Parietal lobe (tissue), 2 donors: ENCODE measurements at places on chromosomes 7 and 10. TPM values are rescaled to one million over a fixed set of nuclear protein-coding genes. Genes with fewer than 3 reads are reported as not detected.

The EVX1 gene
- not detected for total RNA-seq

The BAZ1B gene
- total RNA-seq: 68.5 TPM

The ALOX5 gene
- total RNA-seq: 2.8 TPM

The AGR2 gene
- total RNA-seq: not detected

The CYP3A5 gene
- total RNA-seq: 0.63 TPM

The TMEM229A gene
- total RNA-seq: 0.31 TPM

The AGMO gene
- not detected for total RNA-seq

The SPDYE1 gene
- total RNA-seq: not detected

The OR2A14 gene
- total RNA-seq: not detected

The NET1 gene
- 17.8 TPM for total RNA-seq

The LDB3 gene
- total RNA-seq: not detected

The ZNF438 gene
- 7.5 TPM for total RNA-seq

The TMEM178B gene
- 79.5 TPM for total RNA-seq

The BRAT1 gene
- 25.0 TPM for total RNA-seq

The CD36 gene
- total RNA-seq: 12.2 TPM

The GRM3 gene
- total RNA-seq: 133 TPM

The PON1 gene
- total RNA-seq: not detected

The PIK3CG gene
- 1.6 TPM for total RNA-seq

The THNSL1 gene
- total RNA-seq: 12.5 TPM

The CHST3 gene
- total RNA-seq: 7.8 TPM

The PLXNA4 gene
- total RNA-seq: 227 TPM

The RASA4B gene
- 19.4 TPM for total RNA-seq

The ZNF33A gene
- 95.2 TPM for total RNA-seq

The PRR15 gene
- total RNA-seq: not detected

The CLRN3 gene
- not detected for total RNA-seq

The CPVL gene
- 65.7 TPM for total RNA-seq

The AGBL3 gene
- 10.3 TPM for total RNA-seq
